ENCODE measurements at places on chromosomes 6 and 20.

GRCh38 chr6:46746696-46747095 is at the start of gene ANKRD66:
ANKRD66 (plus strand) TSS chr6:46746933; CDS start chr6:46751949, 5,016 bp downstream.
- no peaks in the 10 kb centered on the region for H3K36me3 ChIP-seq
- H3K4me1 ChIP-seq, result peaks cover 6% of the 10 kb centered on the region
- DNase-seq, result peak; percentile 54
- H3K27me3 ChIP-seq, result no peaks in the 10 kb centered on the region
- H3K4me3 ChIP-seq, result no peak within 1 kb of the TSS

- DNase-seq, result peak; percentile 28
- H3K27ac ChIP-seq, result peak overlapping the region; percentile 83
- peaks cover 27% of the 10 kb centered on the region for H3K4me1 ChIP-seq
- peak overlapping the region; percentile 37 for H3K4me3 ChIP-seq
Measured at GRCh38 chr6:149482545-149483333, 2.1 kb downstream of the ZC3H12D start.

- peaks cover 17% of the 10 kb centered on the region for H3K4me1 ChIP-seq
- peak overlapping the region; percentile 20 for H3K27ac ChIP-seq
- no peaks in the 10 kb centered on the region for H3K27me3 ChIP-seq
- H3K36me3 ChIP-seq, result peaks cover 51% of the 10 kb centered on the region
- H3K4me3 ChIP-seq, result peak overlapping the region; percentile 93
Measured at GRCh38 chr20:62387933-62388635, 1.2 kb downstream of the RPS21 start.

DNA sequence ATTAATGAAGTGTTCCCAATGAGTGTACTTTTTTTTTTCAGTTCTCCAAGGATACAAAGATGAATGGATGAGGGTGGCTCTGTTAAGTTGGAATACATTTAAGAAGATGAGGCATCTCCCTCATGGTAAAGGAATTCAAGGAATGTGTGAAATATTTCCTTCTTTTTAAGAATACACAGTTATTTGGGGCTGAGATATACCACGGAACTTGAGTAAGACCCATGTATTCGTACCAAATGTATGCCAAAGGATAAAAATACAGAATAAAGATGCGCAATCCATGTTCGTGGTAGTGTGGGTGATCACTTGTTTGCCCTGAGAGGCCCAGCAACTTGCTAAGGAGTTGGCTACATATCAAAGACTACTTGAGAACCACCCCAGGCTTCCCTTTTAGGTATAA is 164.2 kb upstream of the TCF21 start:
- H3K27ac ChIP-seq, result no peak overlapping the region
- DNase-seq, result no peak
- no peak overlapping the region for H3K4me3 ChIP-seq
- H3K4me1 ChIP-seq, result no peaks in the 10 kb centered on the region
- no peaks in the 10 kb centered on the region for H3K36me3 ChIP-seq

DNA sequence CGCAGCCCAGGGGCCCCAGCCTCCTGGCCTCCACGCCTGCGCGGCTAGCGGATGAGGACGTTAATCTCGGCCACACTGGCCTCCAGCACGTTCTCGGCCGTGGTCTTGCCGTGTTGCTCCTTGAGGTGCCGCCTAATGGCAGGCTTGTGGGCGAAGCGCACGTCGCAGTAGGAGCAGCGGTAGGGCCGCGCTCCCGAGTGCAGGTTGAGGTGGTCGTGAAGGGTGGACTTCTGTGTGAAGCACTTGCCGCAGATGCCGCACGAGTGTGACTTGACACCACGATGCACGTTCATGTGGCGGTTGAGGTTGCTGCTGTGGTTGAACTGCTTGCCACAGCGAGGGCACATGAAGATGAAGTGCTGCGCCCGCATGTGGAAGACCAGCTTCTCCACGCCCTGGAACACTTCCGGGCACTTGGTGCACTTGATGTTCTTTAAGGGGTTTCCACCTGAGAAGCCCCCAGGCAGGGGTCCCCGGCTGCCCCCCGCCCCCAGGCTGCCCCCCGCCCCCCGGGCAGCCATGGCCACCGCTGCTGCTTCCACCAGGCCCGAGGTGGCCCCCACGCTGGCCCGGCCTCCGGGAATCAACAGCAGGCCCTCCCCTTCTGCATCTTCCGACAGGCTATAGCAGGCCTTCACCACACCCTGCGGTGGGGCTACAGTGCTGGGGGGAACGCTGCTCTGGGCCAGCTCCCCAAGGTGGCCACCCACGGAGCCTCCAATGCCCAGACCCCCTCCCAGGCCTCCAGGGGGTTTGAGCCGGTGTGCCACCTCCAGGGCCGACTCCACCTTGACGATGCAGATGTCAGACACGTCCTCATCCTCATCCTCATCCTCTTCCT is 1.8 kb downstream of the ZBTB12 start:
- H3K4me1 ChIP-seq, result peaks cover 32% of the 10 kb centered on the region
- peaks cover 10% of the 10 kb centered on the region for H3K36me3 ChIP-seq
- no peak for DNase-seq
- H3K4me3 ChIP-seq, result no peak overlapping the region
- no peaks in the 10 kb centered on the region for H3K27me3 ChIP-seq

DNA sequence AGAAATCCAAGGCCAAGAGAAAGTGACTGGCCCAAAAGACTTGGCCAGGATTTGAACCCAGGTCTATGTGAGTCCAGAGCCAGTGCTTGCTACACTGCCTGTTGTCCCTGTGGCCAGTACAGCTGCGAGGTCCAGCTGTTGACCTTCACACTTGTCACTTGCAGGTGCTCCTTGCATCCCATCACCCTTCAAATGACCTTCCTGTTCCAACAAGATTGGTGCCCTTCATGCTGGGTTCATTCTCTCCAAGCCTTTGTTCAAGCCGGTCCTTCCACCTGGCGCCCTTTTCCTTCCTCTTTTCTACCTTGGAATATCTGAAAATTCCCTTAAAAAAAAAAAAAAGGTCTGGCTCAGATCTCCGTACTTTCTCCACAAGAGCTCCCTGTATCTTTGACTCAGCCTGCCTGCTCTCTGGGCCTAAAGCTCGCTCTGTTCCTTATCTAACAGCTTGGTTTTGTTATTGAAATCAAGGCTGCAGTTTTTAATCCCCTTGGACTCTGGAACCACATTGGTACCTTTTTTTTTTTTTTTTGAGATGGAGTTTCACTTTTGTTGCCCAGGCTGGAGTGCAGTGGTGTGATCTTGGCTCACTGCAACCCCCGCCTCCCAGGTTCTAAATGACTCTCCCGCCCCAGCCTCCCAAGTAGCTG is 22.2 kb upstream of the MRPS18A start:
- DNase-seq, result no peak
- H3K4me3 ChIP-seq, result no peak overlapping the region
- H3K27ac ChIP-seq, result peak overlapping the region; percentile 65

DNA sequence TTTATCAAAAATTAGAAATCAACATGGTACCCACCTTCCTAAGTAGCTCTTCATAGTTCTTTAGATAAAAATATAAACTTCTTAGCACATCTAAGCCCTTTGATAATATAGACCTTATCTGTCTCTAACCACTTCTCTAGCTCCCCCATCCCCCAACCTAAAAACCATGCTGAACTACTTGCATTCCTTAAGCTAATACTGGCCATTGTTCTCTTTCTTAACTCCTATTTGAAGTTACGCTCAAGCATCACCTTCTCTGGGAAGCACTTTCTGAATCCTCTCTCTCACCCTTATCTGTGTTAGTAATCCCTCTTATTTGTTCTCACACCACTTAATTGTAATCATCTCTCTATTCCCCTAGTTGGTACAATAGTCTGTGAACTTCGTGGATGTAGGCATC is 153.0 kb downstream of the PHF3 start:
- no peak overlapping the region for H3K27ac ChIP-seq
- H3K27me3 ChIP-seq, result no peaks in the 10 kb centered on the region
- no peaks in the 10 kb centered on the region for H3K4me1 ChIP-seq
- no peak for DNase-seq

Measured in muscle of leg (tissue), 16 donors.